RPMI8226 (cell line): ENCODE measurements at places on chromosomes 16 and 17.

- DNase-seq: no peak
Measured at GRCh38 chr16:12084436-12084835, 107.9 kb downstream of the SNX29 start.

DNA sequence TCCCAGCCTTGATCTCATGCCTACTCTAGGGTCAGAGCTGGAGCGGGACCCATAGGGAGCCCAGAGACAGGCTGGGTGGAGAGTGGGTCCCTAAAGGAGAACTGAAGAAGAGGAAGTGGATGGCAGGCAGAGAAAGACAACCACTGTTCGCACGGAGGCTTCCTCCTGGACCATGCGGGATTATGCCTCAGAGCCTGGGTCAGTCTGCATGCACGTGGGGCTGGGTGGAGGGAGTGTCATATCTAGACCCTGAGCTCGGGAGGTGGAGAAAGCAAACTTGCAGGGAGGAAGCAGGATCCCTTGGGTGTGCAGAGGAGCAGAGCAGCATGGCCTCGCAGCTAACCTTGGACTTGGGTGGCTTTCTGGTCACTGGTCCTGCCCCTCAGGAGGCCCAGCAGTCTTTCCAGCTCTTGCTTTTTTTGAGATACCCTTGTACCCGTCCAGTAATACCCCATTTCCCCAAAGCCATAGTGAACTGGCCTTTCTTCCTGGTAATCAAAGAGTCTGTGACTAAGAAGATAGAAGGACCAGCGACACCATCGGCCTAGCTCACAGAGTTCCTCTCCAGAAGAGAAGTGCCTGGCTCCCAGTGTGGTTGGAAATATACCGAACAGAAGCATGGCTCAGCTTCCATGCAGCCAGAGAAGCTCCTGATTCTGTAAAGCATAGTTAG, 344.2 kb downstream of the CPPED1 start:
- DNase-seq: no peak

DNA sequence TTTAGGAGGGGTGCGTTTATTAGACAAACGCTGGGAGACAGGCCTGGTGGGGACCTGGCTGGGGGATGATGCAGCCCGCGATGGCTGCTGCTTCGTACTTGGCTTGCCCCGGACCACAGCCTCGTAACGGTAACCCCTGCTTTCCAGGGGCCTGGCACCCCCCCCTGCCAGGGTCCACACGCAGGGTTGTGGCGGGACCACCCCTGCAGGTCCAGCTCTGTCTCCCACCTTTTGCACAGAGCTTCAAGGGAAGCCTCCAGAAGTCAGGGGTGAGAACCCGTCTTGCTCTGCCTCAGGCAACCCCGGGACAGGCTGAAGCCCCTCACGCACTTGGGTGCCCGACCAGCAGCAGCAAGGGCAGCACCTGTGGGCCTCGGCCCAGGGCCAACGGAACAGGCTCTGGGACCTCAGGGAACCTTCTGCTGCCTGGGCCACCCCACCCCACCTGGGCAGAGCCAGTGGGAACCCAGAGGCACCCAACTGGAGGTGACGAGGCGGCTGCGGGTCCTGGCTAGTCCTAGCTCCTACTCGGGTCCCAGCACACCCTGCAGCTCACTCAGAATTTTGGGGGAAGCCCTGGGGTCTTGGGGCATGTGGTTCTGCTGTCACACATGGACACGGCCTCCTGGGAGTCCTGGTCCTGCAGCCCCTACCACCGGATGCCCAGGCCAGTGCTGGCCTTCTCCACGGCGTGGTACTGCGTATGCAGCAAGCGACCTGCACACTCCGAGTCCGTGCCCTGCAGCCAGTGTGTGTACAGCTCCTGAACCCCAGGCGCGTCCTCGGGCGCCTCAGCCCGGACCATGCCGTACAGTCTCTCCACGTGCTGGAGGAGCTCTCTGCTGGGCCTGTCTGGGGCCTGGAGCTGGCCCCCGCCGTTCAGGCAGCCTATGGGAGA, 3.1 kb downstream of the HAGHL start:
- no peak for DNase-seq

DNA sequence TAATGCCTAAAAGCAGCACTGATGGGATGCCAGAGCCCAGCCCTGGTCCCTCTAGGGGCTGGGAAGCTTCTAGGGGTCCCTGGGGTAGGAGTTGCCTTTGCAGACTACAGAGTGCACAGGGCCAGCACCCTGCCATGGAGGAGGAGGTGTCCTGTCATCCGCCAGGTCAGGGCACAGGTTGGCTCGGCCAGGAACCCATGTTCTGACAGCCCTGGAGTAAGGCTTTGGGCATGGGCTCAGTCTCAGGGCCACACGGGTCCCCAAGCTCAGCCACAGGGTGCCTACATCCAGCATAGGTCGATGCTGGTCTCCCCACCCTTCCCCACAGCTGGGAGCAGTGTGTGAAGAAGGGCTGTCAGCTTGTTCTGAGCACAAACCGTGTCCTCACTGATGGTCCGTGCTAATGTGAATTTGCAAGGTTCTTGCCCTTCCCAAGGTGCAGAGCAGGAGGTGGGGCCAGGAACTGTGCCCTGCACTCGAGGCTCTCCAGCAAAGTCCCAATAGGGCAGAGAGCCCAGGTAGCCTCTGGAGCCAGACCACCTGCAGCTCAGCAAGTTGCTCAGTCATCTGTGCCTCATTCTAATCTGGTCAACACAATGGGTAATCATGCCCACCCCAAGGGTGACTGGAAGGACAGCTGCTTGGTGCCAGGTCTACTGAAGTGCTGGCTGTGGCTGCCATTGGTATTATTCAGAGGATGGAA, 72.8 kb downstream of the AMFR start:
- DNase-seq: no peak

DNA sequence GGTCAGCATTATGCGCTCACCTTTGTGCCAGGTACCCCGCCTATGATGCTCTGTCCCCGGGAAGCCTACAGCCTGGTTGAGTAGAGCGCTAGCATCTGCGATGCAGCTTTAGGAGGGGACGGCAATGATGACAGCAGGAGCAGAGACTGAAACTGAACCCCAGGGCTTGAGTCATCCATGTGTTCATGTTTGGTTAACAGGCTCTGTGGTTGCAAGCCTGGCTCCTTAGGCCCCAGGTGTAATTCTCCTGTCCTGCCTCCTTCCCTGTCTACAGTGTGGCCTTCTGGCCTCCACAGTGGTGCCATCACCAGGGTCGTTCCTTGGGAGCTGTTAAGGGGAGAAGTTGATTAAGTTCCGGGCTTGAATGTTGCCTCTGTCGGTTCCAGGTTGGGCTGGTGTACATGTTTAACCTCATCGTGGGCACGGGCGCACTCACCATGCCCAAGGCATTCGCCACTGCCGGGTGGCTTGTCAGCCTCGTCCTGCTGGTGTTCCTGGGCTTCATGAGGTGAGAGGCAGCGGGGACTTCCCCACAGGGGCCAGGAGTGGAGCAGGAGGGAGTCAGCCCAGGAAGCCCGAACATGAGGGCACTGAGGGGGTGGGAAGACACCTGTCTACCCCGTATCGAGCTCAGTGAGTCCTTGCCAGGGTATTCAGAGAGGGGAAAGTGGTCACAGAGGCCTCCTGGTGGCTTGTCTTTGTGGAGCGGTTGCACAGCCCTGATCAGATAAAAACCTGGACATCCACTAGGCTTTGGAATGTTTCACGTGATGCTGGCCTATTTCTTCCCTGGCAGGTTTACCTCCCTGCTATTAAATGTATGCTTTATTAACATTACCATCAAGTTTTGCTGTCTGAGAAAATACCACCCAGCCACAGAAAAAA, 9.2 kb upstream of the NAT9 start:
- no peak for DNase-seq

DNA sequence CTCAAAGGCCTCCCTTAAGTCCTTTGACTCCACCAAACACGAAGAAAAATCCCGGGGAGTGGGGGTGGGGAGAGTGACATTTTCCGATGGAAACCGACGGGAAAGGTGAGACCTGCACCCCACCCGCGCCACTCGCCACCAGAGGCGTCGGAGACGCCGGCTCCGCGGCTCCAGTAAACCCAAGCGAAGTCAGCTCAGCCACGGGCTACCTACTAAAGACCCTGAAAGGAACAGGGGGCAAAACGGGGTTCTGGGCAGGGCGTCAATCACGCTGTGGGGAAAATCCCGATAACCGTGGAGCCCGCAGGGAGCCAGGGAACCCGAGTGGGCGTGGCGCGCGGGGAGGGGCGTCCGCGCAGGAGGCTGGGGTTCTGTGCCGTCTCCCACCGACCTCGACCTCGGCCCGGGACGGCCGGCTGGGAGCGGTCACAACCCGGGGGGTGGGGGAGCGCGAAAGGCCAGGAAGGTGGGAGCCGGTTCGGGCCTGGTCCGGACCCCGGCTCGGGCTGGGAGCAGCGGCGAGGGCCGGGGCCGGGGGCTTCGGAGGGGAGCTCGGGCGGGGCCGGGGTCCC, 565 bp downstream of the WDR45B start:
- peak; percentile 51 for DNase-seq

GRCh38 chr17:41324180-41325075, 8.9 kb upstream of the KRTAP17-1 start:
- peak; percentile 61 for DNase-seq

- DNase-seq: no peak
Measured at GRCh38 chr16:23753908-23754593, 775 bp upstream of the CHP2 start.

DNA sequence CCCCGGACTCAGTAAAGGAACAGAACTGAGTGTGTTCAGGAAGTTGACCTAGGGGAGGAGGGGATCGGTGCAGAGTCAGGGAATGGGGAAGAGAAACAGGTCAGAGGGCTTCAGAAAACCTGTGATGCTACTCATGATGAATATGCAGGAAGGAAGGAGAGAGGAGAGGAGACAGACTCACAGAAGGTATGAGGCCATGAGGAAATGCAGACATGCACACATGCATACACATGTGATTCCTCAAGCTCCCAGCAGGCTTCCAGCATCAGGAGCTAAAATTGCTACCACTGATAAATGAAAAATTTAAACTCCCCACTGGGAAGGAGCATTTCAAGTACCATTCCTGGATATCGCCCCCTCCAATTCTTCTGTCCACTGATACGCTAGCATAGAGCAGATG, 262.6 kb downstream of the SLC39A11 start:
- DNase-seq: no peak

GRCh38 chr17:74037320-74037719, 166.2 kb upstream of the RPL38 start:
- no peak for DNase-seq

DNA sequence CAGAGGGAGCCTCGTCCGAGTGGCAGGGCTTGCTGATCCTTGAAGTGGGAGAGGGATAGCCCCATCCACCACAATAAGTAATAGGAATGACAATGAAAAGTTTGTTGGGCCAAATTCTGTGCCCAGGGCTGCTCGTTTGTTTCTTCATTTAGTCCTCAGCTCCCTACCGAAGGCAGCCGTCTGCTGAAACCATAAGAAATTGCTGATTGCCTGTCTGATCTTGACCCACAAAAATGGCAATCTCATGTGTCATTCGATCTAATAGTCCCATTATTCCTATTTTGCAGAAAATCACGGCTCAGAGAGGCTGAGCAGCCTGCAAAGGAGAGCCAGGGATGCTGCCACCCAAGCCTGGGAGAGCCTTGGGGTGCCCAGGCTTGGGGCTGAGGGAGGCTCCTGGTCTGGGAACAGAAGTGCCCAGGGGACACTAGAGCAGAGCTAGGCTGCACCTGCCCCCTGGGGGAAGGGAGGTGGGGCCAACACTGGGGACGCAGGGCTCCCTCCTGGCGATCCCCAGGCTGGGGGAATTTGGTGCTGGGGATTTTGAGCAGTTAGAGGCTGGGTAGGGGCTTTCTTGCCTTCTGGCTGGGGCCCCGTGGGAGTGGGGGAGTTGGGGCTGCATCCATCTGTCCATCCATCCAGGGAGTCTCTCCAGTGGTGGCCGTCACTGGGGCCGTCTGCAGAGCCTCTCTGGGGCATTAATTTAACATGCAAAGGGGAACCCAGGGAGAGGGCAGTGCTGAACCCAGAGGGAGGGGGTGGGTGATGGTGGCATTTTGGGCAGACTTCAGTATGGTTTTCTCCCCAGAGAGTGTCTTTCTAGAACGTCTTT, 53.5 kb downstream of the SOCS1 start:
- DNase-seq: no peak

DNA sequence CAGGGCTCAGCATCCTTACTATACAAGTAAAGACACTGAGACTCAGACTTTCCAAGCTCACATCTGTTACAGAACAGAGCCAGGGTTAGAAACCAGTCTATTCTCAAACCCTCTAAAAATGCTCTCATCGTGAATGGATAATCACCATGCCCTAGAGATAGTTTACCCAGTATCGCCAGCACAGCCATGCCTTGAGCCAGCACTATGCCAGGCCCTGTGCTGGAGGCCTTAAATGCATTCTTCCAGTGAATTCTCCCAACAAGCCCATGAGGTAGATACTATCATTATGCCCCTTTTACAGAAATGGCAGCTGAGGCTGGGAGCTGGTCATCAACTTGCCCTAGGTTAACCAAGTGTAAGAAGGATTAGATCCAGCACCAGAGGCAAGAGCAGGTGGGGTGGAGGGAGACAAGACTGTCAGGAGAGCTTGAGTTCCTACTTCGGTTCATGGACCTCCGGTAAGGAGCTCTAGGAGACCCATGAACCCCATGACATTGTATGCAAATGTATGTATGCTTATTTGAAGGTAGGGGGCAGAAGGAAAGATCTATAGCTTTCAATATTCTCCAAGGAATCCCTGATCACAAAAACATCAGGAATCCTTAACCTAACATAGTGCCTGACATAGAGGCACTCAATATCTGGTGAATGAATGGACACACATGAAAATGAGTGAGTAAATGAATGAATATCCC, 5.2 kb downstream of the KRT14 start:
- no peak for DNase-seq

- peak; percentile 37 for DNase-seq
Measured at GRCh38 chr17:45409659-45410076, 23.0 kb downstream of the ARHGAP27 start.

DNA sequence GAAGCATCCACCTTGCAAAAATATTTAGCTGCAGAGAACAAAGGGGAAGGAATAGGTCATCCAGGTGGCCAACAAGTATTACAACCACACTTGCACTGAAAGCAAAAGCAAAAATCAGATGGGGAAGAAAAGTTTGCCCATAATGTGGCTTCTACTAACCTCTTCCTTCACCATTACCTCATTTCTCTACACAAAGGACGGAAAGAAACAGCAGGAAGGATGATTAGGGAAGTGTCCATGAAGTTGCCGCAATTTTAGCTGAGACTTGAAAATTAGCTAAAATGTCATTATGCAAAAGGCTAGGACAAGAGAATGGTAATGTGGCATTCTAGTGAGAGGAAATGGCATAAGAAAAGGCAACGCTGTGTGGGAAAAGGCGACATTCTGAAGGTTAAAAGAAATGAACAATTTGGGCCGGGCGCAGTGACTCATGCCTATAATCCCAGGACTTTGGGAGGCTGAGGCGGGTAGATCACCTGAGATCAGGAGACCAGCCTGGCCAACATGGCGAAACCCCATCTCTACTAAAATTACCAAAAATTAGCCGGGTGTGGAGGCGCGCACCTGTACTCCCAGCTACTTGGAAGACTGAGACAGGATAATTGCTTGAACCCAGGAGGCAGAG, 13.7 kb downstream of the KANSL1 start:
- no peak for DNase-seq
